ENCODE measurements at places on chromosomes 4 and X.

- no peak for DNase-seq
Measured at GRCh38 chr4:99876946-99877345, 17.3 kb downstream of the LAMTOR3 start.

DNA sequence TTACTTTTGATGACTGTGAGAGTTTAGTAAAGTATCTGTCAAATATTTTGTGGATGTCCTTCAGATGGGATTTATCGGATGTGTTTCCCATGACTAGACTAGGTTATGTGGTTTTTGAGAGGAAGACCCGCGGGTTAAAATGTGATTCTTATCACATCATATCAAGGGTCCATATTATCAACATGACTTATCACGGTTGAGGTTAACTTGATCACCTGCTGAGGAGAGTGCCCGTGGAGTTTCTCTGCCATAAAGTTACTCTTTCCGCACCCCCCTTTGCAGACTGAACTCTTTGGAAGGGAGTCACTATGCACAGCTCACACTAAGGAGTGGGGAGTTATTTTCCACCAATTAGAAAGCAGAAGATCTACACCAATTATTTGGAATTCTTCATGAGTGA is 38.7 kb downstream of the GLRB start:
- no peak for DNase-seq

- peak; percentile 34 for DNase-seq
Measured at GRCh38 chrX:43836435-43837184, 45.6 kb downstream of the MAOB start.

DNA sequence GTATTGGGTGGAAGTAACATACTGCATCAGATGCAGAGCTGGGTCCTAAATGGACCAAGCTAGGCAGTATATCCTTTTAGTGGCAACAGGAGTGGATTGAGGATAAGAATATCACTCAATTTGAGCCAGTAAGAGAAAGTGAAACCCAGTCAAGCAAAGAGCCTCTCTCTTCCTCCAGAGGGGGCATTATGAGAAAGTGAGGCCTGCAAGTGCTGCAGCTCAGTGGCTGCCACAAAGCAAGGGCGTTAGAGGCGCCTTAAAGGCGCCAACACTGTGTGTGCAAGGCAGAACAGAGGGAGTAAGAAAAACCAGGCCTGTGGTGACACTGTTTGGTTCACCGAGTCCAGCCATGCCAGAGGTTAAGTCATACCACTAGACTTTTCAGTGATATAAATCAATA is 17.5 kb downstream of the STX18 start:
- no peak for DNase-seq

DNA sequence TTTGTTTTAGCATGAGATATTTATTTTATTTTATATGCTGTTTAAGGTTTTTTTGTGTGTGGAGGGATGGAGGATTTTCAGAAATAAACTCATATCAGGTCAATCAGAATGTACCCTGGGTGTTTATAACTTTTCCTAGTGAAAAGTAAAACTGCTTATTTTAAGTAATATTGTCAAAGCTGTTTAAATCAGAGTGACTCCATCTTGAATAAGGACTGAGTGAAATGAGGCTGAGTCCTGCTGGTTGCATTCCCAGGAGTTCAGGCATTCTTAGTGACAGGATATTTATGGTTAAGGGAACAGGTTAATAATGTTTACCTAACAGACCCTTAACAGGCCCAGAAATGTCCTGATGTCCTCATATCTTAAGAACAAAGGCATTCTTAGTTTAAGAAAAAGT is 1160.9 kb upstream of the PCDH7 start:
- no peak for DNase-seq

DNA sequence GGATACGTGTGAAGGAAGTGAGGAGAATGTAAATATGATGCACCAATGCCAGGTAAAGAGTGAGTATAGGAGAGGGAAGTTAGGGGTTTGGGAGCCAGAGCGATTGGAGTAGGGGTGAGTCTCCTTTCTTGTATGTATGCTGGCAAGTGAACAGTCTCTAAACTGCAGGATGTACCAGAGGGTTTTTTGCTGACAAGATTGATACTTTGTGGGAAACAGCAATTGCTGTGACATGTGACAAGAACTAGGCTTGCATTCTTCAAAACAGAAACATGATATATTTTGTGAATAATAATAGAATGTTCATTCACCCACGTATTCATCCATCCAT is 706 bp downstream of the CHIC1 start:
- DNase-seq: peak; percentile 28

DNA sequence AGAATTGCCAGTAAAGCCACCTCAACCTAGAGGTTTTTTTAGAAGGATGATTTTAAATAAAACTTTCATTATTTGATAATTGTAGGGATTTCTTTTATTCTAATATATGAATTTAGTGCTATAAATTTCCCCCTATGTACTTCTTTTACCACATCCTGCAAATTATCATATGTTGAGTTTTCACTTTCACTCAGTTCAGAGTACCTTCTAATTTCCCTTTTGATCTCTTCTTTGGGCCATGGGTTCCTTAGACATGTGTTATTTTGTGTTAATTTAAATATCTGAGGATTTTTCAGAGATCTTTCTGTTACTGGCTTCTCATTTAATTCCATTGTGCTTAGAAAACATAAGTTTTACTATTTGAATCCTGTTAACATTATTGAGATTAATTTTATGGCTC is 6.1 kb downstream of the BEX2 start:
- no peak for DNase-seq

GRCh38 chrX:132353430-132353829 is 134.2 kb upstream of the RAP2C start:
- DNase-seq: no peak

- DNase-seq: peak; percentile 7
Measured at GRCh38 chrX:72094894-72095293, 36.8 kb downstream of the RTL5 start.

DNA sequence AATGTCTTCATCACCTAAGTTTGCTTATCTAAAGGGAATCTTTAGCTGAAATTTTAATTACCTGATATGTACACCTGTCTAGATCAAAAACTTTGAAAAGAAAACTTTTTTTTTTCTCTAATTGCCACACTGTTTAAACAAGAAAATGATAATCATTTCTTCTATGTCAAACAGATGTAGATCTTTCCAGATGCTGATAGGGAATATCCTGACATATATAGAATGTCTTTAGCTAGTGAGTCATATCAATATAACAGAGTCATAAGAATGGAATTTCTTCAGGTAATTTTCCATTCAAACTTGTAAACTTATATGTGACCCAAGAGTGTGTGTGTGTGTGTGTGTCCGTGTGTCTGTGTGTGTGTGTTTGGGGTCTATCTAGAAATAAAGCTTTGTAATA is 271.9 kb downstream of the GPM6A start:
- DNase-seq: no peak

- no peak for DNase-seq
Measured at GRCh38 chrX:43868791-43869190, 13.5 kb downstream of the MAOB start.

DNA sequence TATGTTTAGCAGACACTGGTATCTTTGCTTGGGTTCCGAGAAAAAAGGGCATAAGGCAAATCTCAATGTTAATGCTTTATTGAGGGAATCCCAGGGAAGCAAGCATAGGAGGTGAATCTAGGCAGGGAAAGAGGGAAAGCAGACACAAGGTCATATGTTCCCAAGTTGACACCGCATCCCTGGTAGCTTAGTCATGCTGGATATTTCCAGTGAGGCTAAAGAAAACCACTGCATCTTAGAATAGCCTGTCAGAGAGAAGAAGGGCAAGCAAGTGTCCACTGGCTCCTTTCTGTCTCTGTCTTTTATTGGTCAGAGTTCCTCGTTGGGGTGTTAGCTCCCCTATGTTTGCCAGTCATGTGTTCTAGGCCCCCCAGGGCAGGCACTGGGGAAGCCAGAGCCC is 104.7 kb downstream of the NKX6-1 start:
- DNase-seq: no peak

DNA sequence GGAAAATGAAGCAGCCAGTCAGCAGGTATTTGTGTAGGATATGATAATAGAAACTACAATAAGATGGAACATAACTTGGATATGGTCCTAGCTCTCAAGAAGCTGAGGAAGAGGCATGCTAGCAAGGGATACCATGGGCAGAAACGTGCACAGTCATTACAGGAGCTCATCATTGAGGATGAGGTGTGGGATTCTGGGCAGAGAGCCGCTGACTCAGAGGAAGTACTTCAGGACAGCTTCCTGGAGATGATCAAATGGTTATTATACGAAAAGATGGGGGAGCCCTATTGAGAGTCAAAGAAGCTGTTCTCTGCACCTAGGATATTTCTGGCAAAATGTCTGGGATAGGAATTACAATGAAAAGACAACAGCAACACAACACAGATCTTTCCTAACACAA is 116.0 kb upstream of the PDE5A start:
- no peak for DNase-seq

DNA sequence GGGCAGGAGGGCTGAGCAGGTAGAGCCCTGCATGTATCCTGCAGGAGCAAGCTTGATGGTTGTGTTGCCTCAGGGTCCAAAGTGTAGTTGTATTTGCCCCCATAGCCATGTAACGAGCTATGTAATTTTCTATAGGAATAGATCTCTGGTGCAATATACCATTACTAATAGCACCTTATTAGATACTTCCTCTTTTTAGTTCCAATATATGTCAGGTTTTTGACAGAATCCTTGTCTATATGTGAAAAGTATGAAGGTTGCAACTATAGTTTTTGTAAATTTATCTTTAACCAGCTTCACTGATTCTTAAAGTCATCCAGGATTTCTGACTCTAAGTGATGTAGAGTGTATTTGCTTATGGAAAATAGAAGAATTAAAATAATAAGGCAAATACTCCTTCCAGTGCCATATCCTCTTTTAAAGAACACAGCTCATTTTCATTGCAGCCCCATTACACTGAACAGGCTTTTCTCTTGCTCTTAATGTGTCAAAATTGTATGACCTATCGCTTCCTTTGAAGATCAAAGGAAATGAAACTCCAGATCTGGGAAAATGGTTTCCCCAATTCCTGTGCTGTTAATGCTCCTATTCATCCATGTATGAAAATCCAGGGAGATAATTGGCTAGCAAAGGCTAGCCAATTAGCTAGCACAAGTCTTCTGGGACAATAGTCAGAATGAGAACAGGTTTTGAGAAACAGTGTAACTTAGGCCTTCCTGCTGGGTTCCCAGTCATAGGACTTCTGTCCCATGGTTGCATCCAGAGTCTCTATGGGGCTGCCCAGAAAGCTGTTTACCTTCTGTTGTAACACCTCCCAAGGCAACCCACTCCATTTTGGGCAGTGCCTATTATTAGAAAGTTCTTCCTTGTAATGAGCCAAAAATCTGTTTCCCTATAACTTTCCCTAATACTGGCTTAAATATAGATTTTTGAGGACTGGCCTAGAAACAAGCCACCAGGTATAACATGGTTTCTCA is 90.6 kb downstream of the TSPAN7 start:
- no peak for DNase-seq

- no peak for DNase-seq
Measured at GRCh38 chrX:2632533-2633504, 58.3 kb upstream of the CD99 start.

GRCh38 chrX:79325263-79325958 is 41.7 kb downstream of the ITM2A start:
- DNase-seq: no peak

DNA sequence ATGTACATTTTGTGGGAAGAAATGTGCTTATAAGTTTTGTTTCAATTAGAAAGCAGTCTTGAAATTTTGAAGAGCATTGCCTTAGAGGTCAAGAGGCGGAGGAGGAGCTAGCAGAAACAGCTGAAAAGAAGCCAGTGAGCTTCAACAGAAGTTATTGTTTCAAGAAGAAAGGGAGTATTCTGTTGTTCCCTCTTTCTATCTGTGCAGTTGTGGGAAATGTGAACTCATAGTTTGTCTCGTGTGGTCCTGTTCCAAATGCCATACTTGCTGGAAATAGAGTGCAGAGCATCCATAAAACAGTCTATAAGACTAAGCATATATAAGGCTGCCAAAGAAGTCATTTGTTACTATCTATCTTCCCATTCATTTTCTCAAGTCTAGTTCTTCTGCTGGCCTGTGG is 1015.7 kb downstream of the DMD start:
- DNase-seq: no peak

GRCh38 chr4:81505004-81505598 is 33.4 kb upstream of the RASGEF1B start:
- peak; percentile 5 for DNase-seq

- no peak for DNase-seq
Measured at GRCh38 chr4:39020130-39020529, 12.1 kb downstream of the TMEM156 start.

DNA sequence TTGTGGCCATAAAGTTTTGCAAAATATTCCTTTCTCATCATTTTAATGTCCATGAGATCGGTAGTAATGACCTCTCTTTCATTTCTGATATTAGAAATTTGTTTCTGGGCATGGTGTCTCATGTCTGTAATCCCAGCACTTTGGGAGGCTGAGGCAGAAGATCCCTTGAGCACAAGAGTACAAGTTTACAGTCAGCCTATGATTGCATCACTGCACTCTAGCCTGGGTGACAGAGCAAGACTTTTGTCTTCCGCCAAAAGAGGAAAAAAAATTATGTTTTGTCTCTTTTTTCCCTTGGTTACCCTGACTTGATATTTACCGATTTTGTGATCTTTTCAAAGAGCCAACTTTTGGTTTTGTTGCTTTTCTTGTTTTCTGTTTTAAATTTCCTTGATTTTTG is 10.8 kb upstream of the NKAP start:
- DNase-seq: no peak

GRCh38 chr4:144399927-144400326 is 246.0 kb upstream of the HHIP start:
- DNase-seq: peak; percentile 92

DNA sequence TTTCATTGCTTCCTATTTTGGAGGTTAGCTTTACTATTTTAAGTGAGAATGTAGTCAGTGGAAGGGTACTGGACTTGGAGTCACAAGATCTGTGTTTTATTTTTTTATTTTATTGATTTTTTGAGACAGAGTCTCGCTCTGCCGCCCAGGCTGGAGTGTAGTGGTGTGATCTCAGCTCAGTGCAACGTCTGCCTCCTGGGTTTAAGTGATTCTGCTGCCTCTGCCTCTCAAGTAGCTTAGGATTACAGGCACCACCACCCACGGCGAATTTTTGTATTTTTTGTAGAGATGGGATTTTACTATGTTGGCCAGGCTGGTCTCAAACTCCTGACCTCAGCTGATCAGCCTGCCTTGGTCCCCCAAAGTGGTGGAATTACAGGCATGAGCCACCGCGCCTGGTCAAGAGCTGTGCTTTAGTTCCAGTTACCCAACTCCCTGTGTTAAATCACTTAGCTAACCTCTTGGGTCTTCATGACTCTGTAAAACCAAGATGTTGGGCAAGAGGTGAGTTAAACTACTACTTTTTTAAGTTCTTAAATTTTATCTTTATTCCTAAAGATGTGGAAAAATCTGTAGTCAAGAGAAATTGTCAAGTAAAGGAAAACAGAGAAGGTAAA is 11.2 kb downstream of the USP9X start:
- DNase-seq: peak; percentile 55

DNA sequence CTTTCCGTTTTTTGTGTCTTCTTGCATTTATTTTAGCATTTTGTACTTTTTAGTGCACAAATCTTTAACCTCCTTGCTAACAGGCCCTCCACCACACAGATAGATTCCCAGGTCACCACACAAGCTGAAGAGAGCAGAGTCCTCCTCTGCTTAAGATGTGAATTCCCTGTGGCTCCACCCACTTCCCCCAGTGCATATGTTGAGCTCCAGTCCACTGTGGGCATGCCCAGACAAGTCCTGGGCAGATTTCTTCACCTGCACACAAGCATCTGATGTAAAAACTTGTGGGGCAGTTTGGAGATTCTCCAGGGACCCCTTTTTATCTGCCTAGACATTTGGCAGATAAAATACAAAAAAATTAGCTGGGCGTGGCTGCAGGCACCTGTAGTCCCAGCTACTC is 19.8 kb upstream of the PASD1 start:
- DNase-seq: peak; percentile 4

Measured in fibroblast of mammary gland (primary cell).